Activated CD4-positive, CD25-positive, alpha-beta regulatory T cell treated with anti-CD3 and anti-CD28 coated beads, Interleukin-2, amount 50 U/mL, for 24 hours (primary cell): ENCODE measurements at places on chromosomes 12 and 14.
A peak's percentile ranks its signal among the peaks of the same experiment; 100 is the strongest.

- ATAC-seq: no peak
Observed at GRCh38 chr14:23173796-23174195, 9.7 kb downstream of the SLC7A8 start.

DNA sequence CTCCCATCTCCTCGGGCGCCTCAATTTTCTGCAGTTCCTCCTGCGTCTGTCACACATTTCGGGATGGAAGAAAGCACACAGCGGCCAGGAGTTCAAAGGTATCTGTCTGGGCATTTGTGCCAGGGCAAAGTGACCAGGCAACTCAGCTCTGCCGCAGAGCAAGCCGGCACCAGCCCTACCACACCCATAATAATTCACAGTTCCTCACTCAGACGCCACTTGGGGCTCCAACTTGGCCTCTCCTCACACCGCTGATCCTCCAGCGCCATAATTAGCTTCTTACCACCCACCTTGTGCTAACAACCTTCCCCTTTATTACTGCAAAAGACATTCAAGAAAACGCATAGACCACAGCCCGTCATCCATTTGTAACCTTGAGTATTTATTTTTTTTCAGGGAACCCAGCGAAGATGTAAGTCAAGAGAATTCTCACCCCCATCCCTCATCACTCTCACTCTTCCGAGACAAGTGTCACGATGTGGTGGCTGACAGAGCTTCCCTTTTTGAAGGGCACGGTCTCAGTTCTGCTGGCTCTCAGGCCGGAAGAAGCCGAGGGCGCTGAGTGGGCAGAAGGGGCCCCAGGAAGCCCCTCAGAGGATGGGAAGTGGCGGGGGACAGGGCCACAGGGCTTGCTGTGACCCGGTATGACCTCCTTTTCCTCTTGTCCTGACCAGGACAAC is 25.2 kb upstream of the NCOR2 start:
- ATAC-seq: peak; percentile 35

DNA sequence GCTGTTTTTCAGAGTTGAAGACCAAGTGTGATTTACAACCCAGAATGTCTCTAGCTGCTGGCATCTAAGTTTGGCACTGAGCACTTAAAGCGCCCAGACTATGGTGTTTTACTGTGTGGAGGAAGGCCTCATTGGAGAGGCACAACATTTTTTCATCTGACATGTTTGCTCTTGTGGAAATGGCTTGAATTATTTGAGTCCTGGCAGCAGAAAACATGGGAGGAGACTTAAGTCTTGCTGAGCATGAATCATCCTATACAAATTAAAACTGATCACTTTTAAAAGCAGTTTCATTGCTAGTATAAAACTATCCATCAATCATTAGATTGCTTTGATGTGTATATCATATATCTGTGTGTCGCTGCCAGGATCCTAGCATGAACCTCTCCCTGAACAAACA is 85.9 kb upstream of the REP15 start:
- no peak for ATAC-seq

DNA sequence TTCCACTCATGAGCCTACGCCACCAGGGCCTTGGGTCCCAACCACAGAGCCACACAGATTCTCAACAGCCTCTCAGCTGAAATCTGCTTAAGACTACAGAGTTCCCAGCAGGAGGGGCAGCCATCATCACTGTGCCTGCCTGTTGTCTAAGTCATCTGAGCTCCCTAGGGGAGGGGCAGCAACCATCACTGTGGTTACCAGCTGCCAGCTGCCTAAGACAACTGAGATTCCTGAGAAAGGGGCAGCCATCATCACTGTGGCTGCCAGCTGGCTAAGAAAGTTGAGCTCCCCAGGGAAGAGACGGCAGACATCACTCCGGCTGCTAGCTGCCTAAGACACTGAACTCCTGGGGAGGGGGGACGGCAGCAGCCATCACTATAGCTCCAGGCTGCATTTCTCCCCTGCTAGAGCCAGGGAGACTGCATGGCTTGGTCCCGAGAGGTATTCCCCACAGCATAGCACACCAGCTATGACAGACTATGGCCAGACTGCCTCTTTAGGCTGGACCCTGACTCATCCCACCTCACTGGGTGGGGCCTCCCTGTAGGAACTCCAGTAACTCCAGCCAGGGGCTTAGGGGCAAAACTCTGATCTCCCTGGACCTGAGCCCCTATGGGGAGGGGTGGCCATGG is 37.2 kb upstream of the C14orf132 start:
- ATAC-seq: no peak

- no peak for ATAC-seq
Observed at GRCh38 chr14:55884819-55885218, 233.4 kb upstream of the PELI2 start.

GRCh38 chr12:69328426-69328825 is 19.8 kb upstream of the LYZ start:
- ATAC-seq: no peak

DNA sequence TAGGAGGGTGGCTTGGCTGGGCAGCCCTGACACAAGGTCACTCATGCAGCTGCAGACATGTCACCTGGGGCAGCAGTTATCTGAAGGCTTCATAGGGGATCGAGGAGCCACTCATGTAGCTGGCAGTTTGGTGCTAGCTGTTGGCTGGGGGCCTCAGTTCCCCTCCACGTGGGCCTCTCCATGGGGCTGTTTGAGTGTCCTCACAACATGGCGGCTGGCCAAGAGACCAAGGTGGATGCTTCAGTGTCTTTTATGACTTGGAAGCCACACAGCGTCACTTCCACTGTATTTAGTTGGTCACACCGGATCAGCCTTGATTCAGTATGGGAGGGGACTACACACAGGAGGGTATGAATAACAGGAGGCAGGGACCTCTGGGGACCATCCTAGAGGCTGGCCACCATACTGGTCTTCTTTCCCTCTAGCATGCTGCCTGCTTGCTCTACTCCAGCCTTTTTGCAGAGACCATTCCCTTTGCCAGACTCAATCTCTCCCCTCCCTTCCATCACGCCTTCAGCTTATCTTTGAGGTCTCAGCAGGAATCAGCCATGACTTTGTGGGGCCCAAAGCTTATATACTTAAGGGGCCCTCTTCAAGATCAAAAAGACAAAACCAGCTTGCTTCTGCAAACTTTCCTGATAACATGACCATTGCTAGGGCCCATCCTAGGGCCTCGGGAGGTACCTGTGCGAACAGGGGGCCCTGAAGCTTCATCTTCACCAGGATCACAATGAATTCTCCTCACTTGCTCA is 53.4 kb downstream of the RPH3A start:
- no peak for ATAC-seq

DNA sequence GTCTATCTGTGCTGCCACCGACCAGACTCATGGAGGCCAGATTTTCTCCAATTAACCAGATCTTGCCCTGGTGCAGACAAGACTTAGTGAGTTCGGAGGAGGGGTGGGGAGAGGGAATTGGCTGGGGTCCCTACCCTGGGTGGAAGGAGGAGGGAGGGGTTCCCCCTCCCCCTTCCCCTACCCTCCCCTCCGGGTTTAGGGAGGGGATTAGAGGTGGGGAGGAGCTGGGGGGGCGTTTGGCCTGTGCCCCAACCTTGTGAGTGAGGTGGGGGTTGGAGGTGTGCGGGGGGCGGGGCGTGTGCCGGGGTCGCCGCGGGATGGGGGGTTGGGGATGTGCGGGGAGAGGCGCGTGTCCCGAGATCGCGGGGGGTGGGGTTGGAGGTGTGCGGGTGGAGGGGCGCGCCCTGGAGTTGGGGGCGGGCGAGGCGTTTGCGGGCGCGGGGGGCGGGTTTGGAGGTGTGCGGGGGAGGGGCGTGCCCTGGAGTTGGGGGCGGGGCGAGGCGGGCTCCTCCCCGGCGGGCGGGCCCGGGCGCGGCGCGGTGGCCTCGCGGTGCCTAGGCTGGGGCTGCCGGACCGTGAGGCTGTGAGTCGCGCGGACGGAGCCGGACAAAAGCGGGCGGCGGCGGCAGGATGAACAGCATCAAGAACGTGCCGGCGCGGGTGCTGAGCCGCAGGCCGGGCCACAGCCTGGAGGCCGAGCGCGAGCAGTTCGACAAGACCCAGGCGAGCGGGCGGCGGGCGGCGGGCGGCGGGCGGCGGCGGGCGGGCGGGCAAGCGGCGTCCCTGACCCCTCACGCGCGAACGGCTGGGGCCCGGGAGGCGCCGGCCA is at the start of gene HIP1R:
HIP1R (plus strand) TSS at position 537 of the 829 bp plus-strand sequence; CDS start at position 631, 94 bp downstream.
- peak; percentile 64 for ATAC-seq

DNA sequence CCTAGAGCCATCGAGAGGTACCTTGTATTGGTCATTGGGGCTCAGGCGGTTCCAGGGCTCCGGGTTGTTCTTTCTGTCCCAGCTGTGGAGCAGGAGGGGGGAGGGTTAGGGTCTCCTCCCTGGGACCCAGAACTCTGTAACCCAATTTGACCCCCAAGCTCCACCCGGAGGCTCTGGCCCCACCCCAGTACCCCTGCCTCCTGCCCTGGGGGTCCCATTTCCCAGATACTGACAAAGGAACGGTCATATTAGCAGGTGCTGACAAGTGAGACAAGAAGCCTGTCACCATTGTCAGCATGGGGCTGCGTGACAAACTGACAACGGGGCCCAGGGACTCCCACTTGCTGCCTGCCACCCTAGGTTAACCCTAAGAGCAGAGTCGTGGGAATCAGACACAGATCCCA is 6.2 kb downstream of the SHMT2 start:
- no peak for ATAC-seq

GRCh38 chr12:53862831-53863230 is 75.8 kb upstream of the HOXC13 start:
- ATAC-seq: no peak

GRCh38 chr12:52052468-52053186 is 1.4 kb downstream of the NR4A1 start:
- ATAC-seq: no peak

- ATAC-seq: no peak
Observed at GRCh38 chr12:73342733-73343132, 1070.6 kb downstream of the TRHDE start.

DNA sequence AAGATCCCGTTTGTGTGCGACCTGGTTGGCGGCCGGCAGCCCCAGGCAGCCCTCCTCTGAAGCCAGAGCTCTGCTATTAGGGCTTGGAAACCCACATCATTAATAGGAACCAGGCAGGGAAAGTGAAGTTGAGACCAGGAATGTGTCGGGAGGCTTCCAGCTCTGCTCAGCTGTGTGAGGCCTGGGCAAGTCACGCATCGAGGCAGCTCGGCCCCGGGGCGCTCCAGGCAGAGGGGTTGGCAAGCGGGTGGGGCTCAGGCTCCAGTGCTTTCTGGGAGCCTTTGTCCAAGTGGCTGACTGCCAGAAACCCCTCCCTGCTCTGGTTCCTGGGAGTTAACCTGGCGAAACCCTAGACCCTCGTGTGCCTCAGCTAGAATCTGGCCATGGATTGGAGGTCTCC is 1151.7 kb downstream of the VRK1 start:
- ATAC-seq: no peak

- no peak for ATAC-seq
Observed at GRCh38 chr12:88544991-88545980, 35.0 kb downstream of the KITLG start.

- ATAC-seq: no peak
Observed at GRCh38 chr12:532908-533565, 73.3 kb downstream of the B4GALNT3 start.

- ATAC-seq: no peak
Observed at GRCh38 chr14:95483309-95484165, 32.9 kb downstream of the SYNE3 start.

GRCh38 chr12:76029982-76030340 is 1.6 kb downstream of the PHLDA1 start:
- no peak for ATAC-seq
